ENCODE measurements at places on chromosomes 2 and 18.

GRCh38 chr2:45024600-45025291 is 15.5 kb upstream of the SIX2 start:
- DNase-seq, result peak; percentile 1

- no peak for DNase-seq
These were observed 1337.2 kb upstream of the NXPH2 start for GRCh38 chr2:140117386-140117785.

- no peak for DNase-seq
These were observed 533.6 kb downstream of the RNF144A start for GRCh38 chr2:7450833-7451190.

DNA sequence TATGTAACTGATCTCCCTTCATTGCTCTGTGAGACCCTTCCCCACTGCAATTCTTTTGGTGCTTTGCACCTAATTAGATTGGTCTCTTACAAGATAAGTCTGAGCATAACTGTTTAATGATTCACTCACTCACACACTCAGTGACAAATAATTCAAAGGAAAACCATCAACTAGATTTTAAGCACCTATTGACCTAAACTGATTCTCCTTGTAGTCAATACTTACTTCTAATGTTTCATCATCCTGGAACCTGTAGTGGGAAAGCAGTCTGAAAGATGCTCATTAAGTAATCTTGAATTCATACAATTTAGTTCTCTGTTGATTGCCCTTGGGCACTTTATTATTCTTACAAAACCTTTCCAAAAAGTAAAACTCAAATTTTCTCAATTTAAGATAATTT is 74.3 kb upstream of the COL5A2 start:
- no peak for DNase-seq

- DNase-seq, result no peak
These were observed 53.8 kb downstream of the EEF1B2 start for GRCh38 chr2:206213514-206213845.

DNA sequence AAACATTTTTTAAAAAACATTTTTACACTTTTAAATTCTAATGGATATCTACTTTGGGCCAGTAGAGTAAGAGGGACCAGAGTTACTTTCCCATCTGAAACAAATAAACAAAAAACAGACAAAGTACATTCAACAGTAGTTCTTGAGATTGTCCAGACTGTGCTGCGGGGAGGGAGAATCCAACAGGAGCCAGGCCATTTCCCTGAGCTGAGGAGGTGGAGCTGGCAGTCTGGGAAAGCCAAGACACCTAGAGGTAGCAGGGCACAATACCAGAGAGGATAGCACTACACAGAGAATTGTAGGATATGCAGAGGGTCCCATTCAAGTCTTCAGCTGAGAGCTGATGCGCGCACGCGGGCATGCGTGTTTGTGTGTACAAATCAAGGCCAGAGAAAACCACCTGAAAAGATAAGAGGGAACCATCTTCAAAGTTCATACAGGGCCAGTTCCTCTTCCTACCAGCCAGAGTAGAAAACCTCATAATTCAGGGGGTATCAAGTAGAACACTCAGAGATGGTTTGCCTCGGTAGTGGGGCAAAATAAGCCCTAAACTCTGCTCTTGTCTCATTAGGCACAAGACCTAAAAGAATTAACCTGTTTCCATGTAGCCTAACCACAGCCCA is 44.0 kb downstream of the PTRHD1 start:
- DNase-seq, result no peak

- DNase-seq, result no peak
These were observed 104.2 kb downstream of the SH3BP4 start for GRCh38 chr2:235055891-235056516.

Data from midbrain (tissue), 1 donor.